ENCODE measurements at places on chromosomes 5 and 9. TPM values are rescaled to one million over a fixed set of nuclear protein-coding genes. Genes with fewer than 3 reads are reported as not detected.

DNA sequence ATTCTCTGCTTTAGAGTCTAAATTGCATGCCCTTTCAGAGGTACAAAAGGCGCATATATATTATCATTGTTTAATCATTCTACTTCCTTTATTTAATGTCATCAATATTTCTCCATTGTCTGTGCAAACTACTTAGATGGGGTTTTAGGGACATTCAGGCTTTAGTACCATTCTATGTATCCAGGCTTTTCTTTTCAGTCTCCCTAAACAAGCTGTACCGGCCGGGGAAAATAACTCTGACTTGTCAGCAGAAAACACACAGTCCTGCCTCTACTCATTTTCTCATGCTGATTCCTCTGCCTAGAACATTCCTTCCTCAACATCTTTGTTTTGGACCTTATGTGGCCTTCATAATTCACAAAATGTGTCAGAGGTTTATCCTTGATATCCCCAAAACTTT is 392.1 kb upstream of the DAB2 start:
- H3K27me3 ChIP-seq = no peaks in the 10 kb centered on the region
- H3K27ac ChIP-seq = no peak overlapping the region
- DNase-seq = no peak
- no peak overlapping the region for H3K4me3 ChIP-seq
- no peaks in the 10 kb centered on the region for H3K36me3 ChIP-seq
- no peaks in the 10 kb centered on the region for H3K4me1 ChIP-seq

GRCh38 chr9:127142291-127142690 is 19.9 kb upstream of the ANGPTL2 start:
- H3K4me3 ChIP-seq = no peak overlapping the region
- H3K27me3 ChIP-seq = no peaks in the 10 kb centered on the region
- DNase-seq = no peak
- H3K4me1 ChIP-seq = no peaks in the 10 kb centered on the region
- H3K27ac ChIP-seq = no peak overlapping the region
- H3K36me3 ChIP-seq = no peaks in the 10 kb centered on the region

DNA sequence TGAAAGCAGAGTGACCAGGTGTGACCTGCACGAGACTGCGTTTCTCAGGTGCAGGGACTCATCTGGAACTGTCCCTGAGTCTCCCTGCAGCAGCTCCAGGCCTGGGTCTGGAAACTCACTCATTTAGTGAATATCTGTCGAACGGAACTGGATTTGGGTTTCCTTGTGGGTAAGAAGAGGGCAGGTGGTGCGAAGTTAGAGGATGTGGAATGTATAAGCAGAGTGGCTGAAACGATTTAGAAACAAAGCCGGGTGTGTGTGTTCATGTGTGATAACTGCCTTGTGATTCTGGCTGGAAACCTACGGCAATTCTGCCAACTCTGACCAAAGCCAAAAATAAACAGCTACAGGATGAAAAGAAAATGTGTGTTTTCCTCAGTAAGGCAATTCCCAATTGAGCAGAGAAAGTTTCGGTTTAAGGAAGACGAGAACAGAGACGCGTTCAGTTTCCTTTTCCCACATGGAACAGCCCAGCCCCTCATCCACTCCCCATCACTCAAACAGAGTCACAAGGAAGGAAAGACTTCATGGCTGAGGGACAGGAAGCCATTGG is 130.3 kb downstream of the NSG2 start:
- no peaks in the 10 kb centered on the region for H3K27me3 ChIP-seq
- H3K27ac ChIP-seq = no peak overlapping the region
- DNase-seq = no peak
- H3K36me3 ChIP-seq = no peaks in the 10 kb centered on the region

DNA sequence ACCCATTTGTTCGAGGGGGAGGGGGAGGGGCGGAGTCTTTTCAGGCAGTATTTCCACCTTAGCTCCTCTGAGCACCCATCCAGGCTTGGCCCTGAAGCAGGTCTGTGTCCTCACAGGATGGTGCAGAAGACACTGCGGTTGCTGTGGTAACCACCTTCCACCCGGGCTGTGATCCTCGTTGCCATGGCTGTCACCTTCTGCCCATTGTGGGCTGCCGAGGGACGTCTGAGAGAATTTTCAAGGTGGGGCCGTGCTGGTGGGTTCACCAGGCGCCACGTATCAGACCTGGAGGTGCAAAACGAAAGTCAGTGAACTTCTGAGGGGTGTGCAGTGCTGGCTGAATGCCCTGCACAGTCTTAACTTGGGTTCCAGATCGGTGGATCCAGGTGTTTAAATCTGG is 26.7 kb downstream of the POLR1E start:
- no peak overlapping the region for H3K4me3 ChIP-seq
- no peaks in the 10 kb centered on the region for H3K36me3 ChIP-seq
- DNase-seq = no peak
- H3K27ac ChIP-seq = no peak overlapping the region

DNA sequence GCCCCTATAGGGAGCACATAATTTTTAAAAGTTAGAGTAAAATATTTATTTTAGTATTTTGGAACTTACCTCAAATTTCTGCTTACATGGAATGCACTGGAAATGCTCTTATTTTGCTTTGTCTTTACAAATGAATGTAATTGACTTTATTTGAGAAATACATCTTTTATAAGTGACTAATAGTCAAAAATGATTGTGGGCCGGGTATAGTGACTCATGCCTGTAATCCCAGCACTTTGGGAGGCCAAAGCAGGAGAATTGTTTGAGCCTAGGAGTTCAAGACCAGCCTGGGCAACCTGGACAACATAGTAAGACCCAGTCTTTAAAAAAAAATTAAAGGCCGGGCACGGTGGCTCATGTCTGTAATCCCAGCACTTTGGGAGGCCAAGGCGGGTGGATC is 5.8 kb downstream of the HMGCR start:
- DNase-seq = no peak
- H3K27ac ChIP-seq = no peak overlapping the region
- H3K4me1 ChIP-seq = peaks cover 3% of the 10 kb centered on the region
- no peak overlapping the region for H3K4me3 ChIP-seq
- no peaks in the 10 kb centered on the region for H3K27me3 ChIP-seq
- no peaks in the 10 kb centered on the region for H3K36me3 ChIP-seq

GRCh38 chr9:23747088-23748075 is 78.7 kb downstream of the ELAVL2 start:
- no peak overlapping the region for H3K27ac ChIP-seq
- no peak for DNase-seq
- H3K4me1 ChIP-seq = no peaks in the 10 kb centered on the region
- no peak overlapping the region for H3K4me3 ChIP-seq
- H3K27me3 ChIP-seq = no peaks in the 10 kb centered on the region

- H3K4me3 ChIP-seq = no peak overlapping the region
- no peaks in the 10 kb centered on the region for H3K27me3 ChIP-seq
- no peak for DNase-seq
Measured at GRCh38 chr9:88418715-88419540, 30.7 kb downstream of the SPIN1 start.

- H3K27ac ChIP-seq = no peak overlapping the region
- no peak for DNase-seq
- no peaks in the 10 kb centered on the region for H3K36me3 ChIP-seq
Measured at GRCh38 chr5:36029914-36030313, 36.8 kb downstream of the UGT3A2 start.

DNA sequence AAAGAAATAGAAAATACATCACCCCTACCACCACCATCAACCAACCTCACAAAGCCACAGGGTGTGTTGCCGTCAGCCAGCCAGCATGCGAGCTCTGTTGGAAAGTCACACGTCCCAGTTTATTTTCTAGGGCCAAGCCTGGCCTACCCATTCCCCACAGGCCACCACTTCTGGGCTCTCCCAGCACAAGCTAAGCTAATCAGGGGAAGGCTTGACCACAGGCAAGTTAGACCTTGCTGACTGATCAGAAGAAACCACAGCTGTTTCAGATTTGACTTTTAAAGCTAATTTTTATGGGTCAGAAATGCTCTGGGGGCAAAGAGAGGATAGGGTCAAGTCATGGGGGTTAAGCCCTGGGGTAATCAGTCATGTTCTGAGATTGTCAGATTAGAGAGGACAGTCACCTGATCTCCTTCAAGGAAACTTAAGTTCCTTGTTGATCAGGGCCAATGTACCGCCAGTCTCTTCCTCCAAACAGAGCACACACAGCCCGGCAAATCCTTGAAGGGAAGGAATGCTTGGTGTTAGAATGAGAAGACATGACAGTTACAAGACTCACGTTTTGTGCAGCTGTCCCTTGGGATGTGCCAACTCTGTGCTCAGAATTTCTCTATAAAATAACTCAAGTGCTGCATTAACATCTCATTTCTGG is 7.6 kb downstream of the SHB start:
- peak overlapping the region; percentile 29 for H3K27ac ChIP-seq
- H3K27me3 ChIP-seq = no peaks in the 10 kb centered on the region
- DNase-seq = no peak
- H3K4me1 ChIP-seq = peaks cover 15% of the 10 kb centered on the region

- H3K4me1 ChIP-seq = no peaks in the 10 kb centered on the region
- H3K36me3 ChIP-seq = no peaks in the 10 kb centered on the region
- no peak overlapping the region for H3K27ac ChIP-seq
Measured at GRCh38 chr5:102511666-102512065, 12.9 kb upstream of the SLCO6A1 start.

- H3K27me3 ChIP-seq = no peaks in the 10 kb centered on the region
- no peaks in the 10 kb centered on the region for H3K36me3 ChIP-seq
- no peak for DNase-seq
- no peak overlapping the region for H3K4me3 ChIP-seq
- H3K27ac ChIP-seq = no peak overlapping the region
Measured at GRCh38 chr9:129235041-129235930, 57.2 kb upstream of the IER5L start.

- H3K36me3 ChIP-seq = no peaks in the 10 kb centered on the region
- no peaks in the 10 kb centered on the region for H3K4me1 ChIP-seq
- H3K27me3 ChIP-seq = no peaks in the 10 kb centered on the region
- no peak overlapping the region for H3K27ac ChIP-seq
Measured at GRCh38 chr5:39014561-39014960, 59.6 kb downstream of the RICTOR start.

DNA sequence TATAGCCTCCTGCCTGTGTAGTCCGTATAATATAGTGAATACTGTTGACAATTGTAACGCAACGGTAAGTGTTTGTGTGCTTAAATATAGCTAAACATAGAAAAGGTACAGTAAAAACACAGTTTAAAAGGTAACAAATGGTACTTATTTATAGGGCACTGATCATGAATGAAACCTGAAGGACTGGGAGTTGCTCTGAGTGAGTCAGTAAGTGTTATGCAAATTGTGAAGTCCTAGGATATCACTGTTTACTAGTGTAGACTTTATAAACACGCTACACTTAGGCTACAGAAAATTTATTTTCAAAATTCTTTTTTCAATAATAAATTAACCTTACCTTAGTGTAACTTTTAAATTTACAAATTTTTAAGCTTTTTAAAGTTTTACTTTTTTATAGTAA is 1090.1 kb downstream of the CDH9 start:
- no peak overlapping the region for H3K27ac ChIP-seq
- no peak for DNase-seq
- H3K4me1 ChIP-seq = no peaks in the 10 kb centered on the region

DNA sequence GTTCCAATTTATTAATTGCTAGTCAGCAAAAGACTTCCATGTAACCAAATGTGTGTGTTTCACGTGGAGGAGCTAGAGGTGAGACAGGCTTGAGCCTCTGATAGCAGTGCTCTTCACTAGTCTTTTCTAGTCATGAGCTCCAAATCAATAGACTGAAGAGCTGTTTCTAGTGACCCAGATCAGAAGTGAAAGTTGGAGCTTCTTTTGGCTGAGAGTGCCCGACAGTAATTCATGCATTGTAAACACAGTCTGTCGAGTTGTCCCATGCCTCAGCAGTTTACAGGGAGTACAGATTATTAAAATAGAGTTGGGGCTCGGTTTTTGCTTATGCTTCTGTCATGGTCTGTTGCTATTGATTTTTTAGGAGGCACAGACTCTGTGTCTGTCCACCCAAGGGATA is 793.1 kb downstream of the DTWD2 start:
- no peak overlapping the region for H3K4me3 ChIP-seq
- no peak for DNase-seq
- H3K27me3 ChIP-seq = no peaks in the 10 kb centered on the region
- H3K36me3 ChIP-seq = no peaks in the 10 kb centered on the region
- no peak overlapping the region for H3K27ac ChIP-seq
- H3K4me1 ChIP-seq = no peaks in the 10 kb centered on the region

- peaks cover 11% of the 10 kb centered on the region for H3K4me1 ChIP-seq
- H3K27me3 ChIP-seq = no peaks in the 10 kb centered on the region
- no peak overlapping the region for H3K27ac ChIP-seq
- no peak for DNase-seq
- H3K36me3 ChIP-seq = no peaks in the 10 kb centered on the region
- H3K4me3 ChIP-seq = no peak overlapping the region
Measured at GRCh38 chr9:136078498-136079011, 16.5 kb downstream of the NACC2 start.

GRCh38 chr9:6896562-6896961 is 138.8 kb downstream of the KDM4C start:
- no peak for DNase-seq
- no peaks in the 10 kb centered on the region for H3K4me1 ChIP-seq
- H3K4me3 ChIP-seq = no peak overlapping the region
- no peak overlapping the region for H3K27ac ChIP-seq
- peaks cover 4% of the 10 kb centered on the region for H3K36me3 ChIP-seq

DNA sequence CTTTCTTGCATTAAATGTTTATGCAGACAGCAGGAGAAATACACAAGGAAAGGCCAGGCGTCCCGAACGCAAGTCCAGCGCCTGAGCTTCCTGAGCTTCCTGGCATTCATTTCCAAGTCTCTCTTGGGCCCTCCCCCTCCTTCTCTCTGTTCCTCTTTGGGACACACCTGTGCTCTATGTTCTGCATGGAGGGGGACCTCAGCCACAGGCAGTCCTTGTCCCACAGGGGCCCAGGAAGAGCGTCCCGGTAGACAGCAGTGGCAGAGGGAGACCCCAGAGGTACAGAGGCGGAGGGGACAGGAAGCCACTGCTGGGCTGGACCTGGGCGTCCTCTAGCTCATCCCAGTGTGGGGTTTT is 221.3 kb downstream of the C9orf50 start:
- H3K27me3 ChIP-seq = no peaks in the 10 kb centered on the region
- no peak overlapping the region for H3K4me3 ChIP-seq
- DNase-seq = no peak
- no peaks in the 10 kb centered on the region for H3K4me1 ChIP-seq

DNA sequence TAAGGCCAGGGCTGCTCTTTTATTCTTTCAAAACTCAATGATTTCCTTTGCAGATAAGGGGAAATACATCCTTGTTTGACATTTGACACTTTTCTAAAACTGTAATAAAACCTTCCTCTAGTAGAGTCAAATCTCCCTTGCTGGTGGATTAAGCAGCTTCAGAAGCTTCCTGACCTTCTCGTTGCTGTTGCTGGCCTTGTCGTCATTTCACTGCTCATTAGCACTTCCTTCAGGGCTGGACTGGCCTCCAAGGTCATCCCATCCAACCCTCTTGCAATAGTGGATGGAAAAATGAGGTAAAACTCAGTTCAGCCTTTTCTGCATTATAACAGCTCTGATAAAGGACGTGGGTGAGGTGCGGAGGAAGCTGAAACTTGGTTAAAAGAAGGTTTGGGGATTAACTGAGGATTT is 1.1 kb upstream of the ADAMTSL1 start:
- H3K27ac ChIP-seq = no peak overlapping the region
- H3K36me3 ChIP-seq = no peaks in the 10 kb centered on the region
- H3K27me3 ChIP-seq = no peaks in the 10 kb centered on the region
- H3K4me3 ChIP-seq = no peak overlapping the region

GRCh38 chr5:16600397-16600796 is 16.4 kb downstream of the RETREG1 start:
- H3K4me3 ChIP-seq = no peak overlapping the region
- no peaks in the 10 kb centered on the region for H3K36me3 ChIP-seq
- no peaks in the 10 kb centered on the region for H3K27me3 ChIP-seq

PCDHB7 gene
- 1.9 TPM for total RNA-seq

JAKMIP2 gene
- total RNA-seq = 0.85 TPM

GRM6 gene
- total RNA-seq = 0.23 TPM

SLC25A2 gene
- total RNA-seq = 4.4 TPM

GPX3 gene
- total RNA-seq = 195 TPM

TRIM32 gene
- 12.4 TPM for total RNA-seq

All from prostate gland (tissue), 2 donors.